NCI-H1092 treated with DMSO at 0.1 percent for 48 hours (cell line): ENCODE measurements at places on chromosomes 13 and 19.

DNA sequence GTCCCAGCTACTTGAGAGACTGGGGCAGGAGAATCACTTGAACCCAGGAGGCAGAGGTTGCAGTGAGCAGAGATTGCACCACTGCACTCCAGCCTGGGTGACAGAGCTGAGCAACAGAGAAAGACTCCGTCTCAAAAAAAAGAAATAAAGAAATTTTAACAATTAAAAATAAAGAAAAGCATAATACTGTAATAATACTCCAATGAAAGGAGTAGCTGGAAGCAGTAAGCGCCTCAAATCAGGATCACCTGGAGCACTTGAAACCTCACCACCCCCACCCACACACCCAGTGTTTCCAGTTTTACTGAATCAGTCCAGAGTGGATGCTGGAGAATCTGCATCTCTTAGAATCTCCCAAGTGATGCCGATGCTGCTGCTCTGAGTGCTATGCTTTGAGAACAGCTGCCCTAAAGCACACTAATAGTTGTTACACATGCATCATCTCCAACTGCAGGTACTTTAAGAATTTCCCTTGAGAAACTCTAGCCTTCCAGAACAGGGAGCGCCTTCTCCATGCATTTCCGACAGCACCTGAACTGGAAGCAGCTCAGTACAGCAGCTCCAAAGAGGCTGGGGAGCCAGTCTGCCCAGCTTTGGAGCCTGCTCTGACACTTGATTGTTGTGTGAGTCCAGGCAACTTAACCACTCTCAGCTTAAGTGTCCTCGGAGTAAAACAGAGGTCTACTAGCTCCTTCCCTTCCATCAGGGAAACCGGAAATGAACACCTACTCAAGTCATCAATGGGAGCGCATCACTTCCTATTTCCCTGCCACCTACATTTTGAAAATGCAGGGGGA lies 2.9 kb downstream of the ABCC4 start:
- no peak for DNase-seq

DNA sequence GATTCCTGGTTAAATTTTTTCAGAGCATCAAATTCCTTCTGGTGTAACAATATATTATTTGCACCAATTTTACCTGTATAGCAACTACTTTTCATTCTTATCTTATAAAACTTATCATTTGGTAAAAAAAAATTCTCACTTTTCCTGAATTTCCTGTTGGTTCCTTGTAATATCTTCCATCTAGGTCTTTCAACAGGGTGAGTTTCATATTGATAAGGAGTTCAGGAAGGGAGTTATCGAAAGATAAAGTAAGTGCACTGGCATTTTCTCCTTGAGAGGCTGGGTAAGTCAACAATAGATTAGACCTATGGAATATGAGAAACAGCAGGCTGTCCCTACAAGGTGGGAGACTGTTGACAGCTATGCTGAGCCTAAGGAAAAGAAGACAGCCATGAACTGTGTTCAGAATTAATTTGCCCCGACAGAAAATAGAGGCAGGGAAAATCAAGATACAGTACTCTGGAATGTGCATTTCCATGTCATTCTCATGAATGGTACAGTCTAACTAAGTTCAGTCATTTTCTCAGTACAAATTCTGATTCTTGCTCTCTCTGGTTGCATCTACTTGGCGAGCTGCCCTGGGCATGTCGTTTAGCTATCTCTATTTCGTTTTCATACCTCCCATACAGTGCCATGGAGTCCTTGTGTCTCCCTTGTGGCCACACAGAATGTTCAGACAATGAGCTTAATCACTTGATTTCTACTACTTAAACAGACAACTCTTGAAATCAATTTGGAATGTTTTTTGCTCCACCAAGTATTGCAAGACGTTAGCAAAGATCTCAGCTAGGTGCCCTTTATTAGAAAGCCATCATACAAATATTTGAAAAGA lies 9.9 kb downstream of the IGFL1 start:
- DNase-seq: no peak

- no peak for DNase-seq
Measured at GRCh38 chr19:2035590-2035991, 15.5 kb downstream of the MKNK2 start.

- no peak for DNase-seq
Measured at GRCh38 chr19:7866399-7867091, 7.6 kb downstream of the PRR36 start.

- no peak for DNase-seq
Measured at GRCh38 chr13:47671776-47672175, 329.3 kb downstream of the SUCLA2 start.
